ENCODE measurements at places on chromosomes 3 and 15. TPM values are rescaled to one million over a fixed set of nuclear protein-coding genes. Genes with fewer than 3 reads are reported as not detected.

Gene LRRC3B
- not detected for total RNA-seq

Gene TBC1D2B
- 58.6 TPM for total RNA-seq

DNA sequence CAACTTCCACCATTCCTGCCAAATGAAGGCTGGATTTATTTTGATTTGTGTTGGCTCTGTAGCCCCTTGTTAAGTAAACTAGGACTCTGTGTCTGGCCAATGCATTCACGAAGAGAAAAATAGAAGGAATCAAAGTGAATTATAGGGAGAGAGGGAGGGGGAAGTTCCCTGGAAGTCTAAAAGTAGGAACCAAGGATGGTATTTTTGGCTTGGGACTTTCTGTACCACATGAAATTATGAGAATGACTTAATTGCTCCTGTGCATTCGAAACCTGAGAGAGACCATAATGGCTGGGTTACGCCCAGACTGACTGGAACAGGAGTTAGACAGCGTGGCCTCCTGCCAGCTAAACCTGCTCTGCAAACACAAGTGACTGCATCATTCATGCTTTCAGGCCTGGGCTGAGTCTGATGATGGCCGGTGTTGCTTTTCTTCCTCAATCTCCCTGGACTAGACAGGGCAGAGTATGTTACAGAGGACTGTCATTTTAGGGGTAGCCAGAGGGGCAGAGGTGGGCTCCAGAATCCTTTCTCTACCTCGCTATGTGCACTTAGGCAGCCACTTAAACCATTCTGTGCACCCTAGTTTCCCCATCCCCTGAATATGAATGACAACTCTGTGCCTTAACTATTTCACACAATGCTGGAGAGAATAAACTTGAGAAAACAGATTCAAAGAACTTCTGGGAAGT is 58.9 kb downstream of the MYO1E start:
- no peaks in the 10 kb centered on the region for H3K27me3 ChIP-seq
- H3K4me3 ChIP-seq: no peak overlapping the region
- DNase-seq: peak; percentile 93
- peaks cover 52% of the 10 kb centered on the region for H3K4me1 ChIP-seq
- H3K27ac ChIP-seq: peak overlapping the region; percentile 63

DNA sequence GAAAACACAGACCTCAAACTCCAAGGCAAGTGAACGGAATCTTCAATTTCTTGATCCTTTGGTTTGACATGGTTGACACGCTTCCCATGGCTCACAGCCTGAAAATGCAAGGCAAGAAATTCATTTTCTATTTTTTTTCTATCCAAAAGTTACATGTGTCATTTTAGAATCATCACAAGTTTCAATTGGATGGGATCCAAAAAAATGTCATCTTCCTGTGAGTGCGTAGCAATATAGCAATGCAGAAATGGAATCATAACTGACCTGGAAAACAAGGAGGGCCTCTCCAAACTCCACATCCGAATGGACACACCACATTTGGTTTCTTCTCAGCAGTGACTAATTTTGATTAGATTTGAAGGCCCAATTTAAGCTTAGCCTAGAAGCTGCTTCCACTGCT is 175.8 kb upstream of the ATP11B start:
- H3K36me3 ChIP-seq: no peaks in the 10 kb centered on the region
- no peak overlapping the region for H3K27ac ChIP-seq
- H3K4me3 ChIP-seq: no peak overlapping the region
- no peaks in the 10 kb centered on the region for H3K27me3 ChIP-seq
- DNase-seq: no peak

GRCh38 chr3:170397685-170398084 is 21.0 kb upstream of the CLDN11 start:
- DNase-seq: no peak
- H3K27ac ChIP-seq: no peak overlapping the region
- H3K4me3 ChIP-seq: no peak overlapping the region
- H3K4me1 ChIP-seq: no peaks in the 10 kb centered on the region
- peaks cover 15% of the 10 kb centered on the region for H3K36me3 ChIP-seq

GRCh38 chr3:88991496-88991895 is 115.9 kb upstream of the EPHA3 start:
- no peak overlapping the region for H3K27ac ChIP-seq
- H3K4me3 ChIP-seq: no peak overlapping the region
- H3K4me1 ChIP-seq: no peaks in the 10 kb centered on the region

Gene CD200R1
- total RNA-seq: 3.7 TPM

DNA sequence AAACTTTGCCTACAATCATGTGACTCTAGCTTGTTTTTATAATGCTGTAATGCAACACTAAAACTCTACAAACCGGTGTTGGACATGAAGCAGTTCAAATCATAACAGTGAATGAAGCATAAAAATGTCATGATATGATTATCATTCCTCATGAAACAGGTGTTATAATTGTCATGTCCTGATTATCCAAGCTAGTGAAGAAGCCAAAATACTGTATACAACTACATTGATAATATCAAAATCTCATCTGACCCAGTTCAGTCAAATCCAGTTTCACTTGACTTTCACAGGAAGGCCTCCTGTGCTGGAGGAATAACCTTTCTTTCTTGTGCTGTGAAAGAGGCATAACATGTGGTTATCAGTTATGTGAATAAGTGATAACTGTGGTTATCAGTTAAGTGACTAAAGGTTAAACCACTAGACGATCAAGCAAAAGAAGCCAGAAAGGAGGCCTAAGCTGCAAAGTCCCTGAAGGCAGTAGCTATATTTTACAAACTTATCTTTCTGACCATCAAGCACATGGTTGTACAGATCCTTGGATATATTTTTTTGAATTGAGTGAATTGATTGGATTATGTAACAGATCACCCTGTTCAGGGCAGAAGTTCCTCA is 296.4 kb downstream of the TUSC7 start:
- no peaks in the 10 kb centered on the region for H3K4me1 ChIP-seq
- no peak overlapping the region for H3K27ac ChIP-seq
- no peaks in the 10 kb centered on the region for H3K36me3 ChIP-seq

Gene IL12A
- not detected for total RNA-seq

DNA sequence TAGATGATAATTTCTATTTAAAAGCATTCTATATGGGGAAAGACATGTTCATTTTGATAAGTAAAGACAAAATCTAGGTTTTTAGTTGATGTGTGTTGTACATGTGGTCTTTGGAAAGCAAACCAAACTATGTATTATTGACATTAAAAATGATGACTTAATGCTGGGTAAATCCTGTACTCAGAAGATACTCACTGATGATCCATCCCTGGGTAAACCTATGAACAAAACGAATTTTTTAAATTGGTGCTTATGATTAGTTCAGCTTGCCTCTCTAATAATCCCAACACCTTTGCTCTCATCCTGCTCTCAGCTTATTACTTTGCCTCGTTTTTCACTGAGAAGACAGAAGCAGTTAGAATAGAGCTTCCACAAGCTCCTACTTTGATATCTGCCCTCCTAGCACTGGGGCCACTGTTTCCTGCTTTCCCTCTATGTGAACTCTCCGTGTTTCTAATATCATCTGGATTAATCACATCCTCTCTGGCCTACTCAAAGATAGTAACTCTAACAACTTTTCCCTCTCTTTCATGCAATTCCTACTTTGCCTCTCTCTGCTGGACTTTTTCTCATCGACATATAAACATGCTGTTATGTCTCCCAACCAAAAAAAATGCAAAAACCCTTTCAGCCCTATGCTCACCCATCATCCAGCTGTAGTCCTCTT is 29.3 kb downstream of the RARRES1 start:
- H3K36me3 ChIP-seq: peaks cover 20% of the 10 kb centered on the region
- H3K27ac ChIP-seq: no peak overlapping the region
- no peaks in the 10 kb centered on the region for H3K27me3 ChIP-seq
- no peaks in the 10 kb centered on the region for H3K4me1 ChIP-seq
- no peak overlapping the region for H3K4me3 ChIP-seq

- no peak overlapping the region for H3K4me3 ChIP-seq
- H3K4me1 ChIP-seq: no peaks in the 10 kb centered on the region
- H3K27me3 ChIP-seq: no peaks in the 10 kb centered on the region
- H3K36me3 ChIP-seq: no peaks in the 10 kb centered on the region
Observed at GRCh38 chr3:9161811-9162210, 87.6 kb downstream of the SRGAP3 start.

Gene CPEB1
- not detected for total RNA-seq

DNA sequence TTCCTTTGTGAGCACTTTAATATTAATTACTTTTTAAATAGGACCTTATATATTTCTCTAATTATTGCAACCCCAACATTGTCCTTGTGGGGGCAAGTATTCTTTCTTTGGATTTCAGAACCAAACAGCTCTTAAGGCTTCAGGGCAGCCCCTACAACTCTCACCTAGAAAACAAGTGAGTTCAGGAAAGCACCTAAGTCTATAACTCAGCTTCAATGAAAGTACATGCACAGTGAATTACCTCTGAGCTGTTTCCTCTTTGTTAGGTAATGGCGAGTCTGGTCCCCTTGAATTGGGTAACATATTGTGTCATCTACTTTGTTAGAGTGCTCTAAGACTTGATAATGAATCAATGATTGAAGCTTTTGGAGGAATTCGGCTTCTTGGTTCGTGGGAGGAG is 545.7 kb downstream of the NLGN1 start:
- H3K27ac ChIP-seq: no peak overlapping the region
- peaks cover 5% of the 10 kb centered on the region for H3K4me1 ChIP-seq
- no peak for DNase-seq

DNA sequence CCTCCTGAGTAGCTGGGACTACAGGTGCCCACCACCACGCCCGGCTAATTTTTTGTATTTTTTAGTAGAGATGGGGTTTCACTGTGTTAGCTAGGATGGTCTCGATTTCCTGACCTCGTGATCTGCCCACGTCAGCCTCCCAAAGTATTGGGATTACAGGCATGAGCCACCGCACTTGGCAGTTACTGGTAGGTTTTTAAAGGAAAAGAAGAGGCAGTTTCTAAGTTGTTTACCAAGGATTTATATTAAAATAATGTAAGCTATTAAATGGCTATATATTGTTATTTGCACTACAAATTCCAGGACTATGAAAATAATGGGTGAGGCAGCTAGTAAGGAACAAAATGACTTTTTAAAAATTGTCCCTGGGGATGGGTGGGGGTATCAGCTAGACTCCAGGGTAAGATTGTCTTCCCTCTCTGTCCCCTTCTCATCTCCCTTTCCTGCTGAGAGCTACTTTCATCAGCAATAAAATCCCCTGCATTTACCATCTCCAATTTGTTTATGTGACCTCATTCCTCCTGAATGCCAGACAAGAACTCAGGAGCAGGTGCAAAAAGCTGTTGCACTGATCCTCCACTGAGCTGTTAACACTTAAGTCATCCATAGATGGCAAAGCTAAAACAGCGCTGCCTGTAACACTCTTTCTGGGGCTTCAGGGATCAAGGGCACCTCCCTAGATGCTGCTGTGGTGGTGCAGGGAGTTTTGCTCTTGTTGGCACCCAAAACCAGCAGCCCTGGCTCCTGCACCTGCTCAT is 165.2 kb downstream of the ZPLD1 start:
- no peaks in the 10 kb centered on the region for H3K36me3 ChIP-seq
- H3K4me3 ChIP-seq: no peak overlapping the region
- H3K4me1 ChIP-seq: no peaks in the 10 kb centered on the region
- H3K27ac ChIP-seq: no peak overlapping the region
- no peak for DNase-seq
- H3K27me3 ChIP-seq: no peaks in the 10 kb centered on the region

GRCh38 chr15:97425596-97425995 is 534.9 kb upstream of the ARRDC4 start:
- H3K4me1 ChIP-seq: no peaks in the 10 kb centered on the region
- no peak overlapping the region for H3K27ac ChIP-seq
- H3K27me3 ChIP-seq: no peaks in the 10 kb centered on the region
- no peak overlapping the region for H3K4me3 ChIP-seq

DNA sequence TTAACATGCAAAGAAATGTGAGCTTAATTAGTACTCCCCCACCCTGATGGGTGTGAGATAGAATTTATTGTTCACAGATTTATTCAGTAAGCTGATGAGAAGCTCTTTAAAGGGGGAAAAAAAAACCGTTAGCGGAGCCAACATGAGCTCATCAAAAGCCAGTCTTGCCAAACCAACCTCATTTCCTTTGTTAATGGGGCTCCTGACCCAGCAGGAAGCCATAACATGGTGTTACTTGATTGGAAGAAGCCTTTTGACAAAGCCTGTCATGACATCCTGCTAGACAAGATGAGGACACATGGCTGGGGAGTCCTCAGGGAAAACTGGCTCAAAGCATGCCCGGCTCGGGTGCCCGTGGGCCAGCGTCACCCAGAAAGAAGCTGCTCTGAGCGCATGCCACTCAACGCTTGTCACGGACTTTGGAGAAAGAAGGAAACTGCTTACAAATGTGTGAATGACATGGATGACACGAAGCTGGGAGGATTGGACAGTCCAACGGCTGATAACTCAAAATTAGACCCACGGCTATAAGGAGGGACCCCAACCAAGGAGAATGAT is 64.6 kb downstream of the SLCO2A1 start:
- H3K4me3 ChIP-seq: no peak overlapping the region
- no peaks in the 10 kb centered on the region for H3K36me3 ChIP-seq
- DNase-seq: no peak
- no peak overlapping the region for H3K27ac ChIP-seq
- no peaks in the 10 kb centered on the region for H3K4me1 ChIP-seq

Gene IL17RB
- 3.5 TPM for total RNA-seq

DNA sequence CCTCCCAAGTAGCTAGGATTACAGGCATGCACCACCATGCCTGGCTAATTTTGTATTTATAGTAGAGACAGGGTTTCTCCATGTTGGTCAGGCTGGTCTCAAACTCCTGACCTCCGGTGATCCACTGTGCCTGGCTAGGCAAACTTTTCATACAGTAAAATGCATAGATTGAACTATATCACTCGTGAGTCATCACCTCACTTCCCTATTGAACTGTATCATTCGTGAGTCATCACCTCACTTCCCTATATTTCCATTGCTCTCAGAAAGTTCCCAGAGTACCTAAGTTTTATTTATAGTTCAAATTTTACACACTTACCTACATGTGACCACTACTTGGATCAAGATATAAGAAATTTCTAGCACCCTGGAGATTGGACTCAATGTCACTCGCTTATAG is 73.6 kb upstream of the ACAD9 start:
- peak overlapping the region; percentile 15 for H3K27ac ChIP-seq
- peaks cover 48% of the 10 kb centered on the region for H3K36me3 ChIP-seq
- no peak for DNase-seq
- H3K4me3 ChIP-seq: no peak overlapping the region
- H3K27me3 ChIP-seq: no peaks in the 10 kb centered on the region
- peaks cover 79% of the 10 kb centered on the region for H3K4me1 ChIP-seq
